ENCODE measurements at places on chromosomes 2 and 18.

DNA sequence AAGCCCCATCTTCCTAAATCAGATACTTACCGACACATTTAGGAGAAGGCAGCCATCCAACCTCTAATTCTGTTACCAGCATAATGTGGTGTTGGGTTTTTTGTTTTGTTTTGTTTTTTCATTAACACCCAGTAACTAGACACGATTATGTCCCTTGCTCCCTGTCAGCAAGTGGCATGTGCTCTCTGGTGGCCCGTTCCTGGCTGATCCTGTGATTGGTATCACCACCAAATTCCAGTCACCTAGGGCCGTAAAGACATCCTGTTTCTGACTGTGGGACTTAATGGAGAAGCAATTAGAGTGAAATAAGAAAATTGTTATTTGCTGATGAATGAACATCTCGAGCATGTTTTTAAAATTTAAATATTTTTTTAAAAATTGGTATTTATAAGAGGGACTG lies 5.9 kb upstream of the DLX1 start:
- DNase-seq = no peak

DNA sequence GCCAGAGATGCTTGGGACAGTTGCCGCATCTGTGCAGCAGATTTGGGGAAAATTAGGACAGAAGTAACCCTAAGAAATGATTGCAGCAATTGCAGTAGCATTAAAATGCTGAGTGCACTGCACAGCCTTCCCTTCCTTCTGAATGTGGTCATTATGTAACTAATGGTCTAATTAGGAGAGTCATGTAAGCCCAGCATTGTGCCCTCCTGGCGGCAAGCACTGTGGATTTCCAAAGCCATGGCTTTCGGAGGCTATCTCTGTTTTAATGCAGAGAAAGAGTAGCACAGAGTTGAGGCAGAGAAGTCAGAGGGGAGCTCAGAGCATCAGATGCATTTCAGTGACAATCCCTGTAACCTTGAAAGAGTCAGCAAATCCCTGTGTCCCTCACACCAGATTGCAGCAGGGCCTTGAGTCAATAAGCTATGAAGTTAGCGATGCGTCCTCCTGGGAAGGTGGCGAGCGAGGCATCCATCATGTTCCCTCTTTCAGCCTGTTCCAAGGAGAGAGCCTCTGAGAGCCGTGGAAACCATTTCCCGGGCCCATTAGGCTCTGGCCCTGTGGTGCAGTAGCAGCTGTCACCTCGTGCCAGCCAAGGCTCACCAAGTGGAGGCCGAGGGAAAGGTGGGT lies 307.2 kb downstream of the FBXO15 start:
- no peak for DNase-seq

GRCh38 chr2:21501376-21502027 lies 377.7 kb downstream of the TDRD15 start:
- DNase-seq = no peak

- no peak for DNase-seq
Measured at GRCh38 chr18:47970664-47971531, 40.4 kb upstream of the SMAD2 start.
